Stimulated activated CD8-positive, alpha-beta memory T cell treated with anti-CD3 and anti-CD28 coated beads, Interleukin-15, amount 100 ng/mL, for 24 hours (primary cell): ENCODE measurements at places on chromosomes 2 and 18.

- no peak for DNase-seq
These were observed 136.0 kb downstream of the CTIF start for GRCh38 chr18:48674758-48675351.

GRCh38 chr2:149606251-149606811, 18.8 kb upstream of the MMADHC start:
- DNase-seq = no peak

DNA sequence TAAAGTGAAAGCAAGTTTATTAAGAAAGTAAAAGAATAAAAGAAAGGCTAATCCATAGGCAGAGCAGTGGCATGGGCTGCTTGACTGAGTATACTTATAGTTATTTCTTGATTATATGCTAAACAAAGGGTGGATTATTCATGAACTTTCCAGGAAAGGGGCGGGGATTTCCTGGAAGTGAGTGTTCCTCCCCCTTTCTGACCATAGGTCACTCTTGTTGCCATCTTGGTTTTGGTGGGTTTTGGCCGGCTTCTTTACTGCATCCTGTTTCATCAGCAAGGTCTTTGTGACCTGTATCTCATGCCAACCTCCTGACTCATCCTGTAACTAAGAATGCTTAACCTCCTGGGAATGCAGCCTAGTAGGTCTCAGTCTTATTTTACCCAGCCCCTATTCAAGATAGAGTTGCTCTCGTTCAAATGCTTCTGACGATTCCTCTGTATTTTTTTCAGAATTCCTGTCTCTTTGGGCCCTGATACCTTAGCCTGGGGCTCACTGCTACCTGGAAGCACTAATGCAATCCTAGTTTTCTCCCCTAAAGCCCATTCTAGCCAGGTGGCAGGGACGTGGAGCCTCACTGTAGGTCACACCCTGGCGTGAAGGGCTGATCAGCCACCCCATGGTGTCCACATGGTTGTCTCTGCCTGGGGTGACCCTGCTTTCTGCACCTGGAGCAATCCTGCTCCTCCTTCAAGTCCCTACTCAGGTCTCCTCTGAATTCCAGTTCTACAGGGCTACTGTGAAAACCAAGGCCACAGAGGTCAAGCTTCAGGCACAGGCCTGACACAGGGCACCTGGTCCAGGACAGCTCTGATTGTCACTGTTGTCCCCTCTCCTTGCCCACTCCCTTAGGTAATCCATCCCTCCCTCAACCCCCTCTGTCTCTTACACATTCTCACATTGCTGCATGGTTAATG, 6.0 kb upstream of the SLC35F6 start:
- DNase-seq = no peak

GRCh38 chr2:42053791-42054701, 6.2 kb downstream of the PKDCC start:
- DNase-seq = no peak

GRCh38 chr2:61471905-61472805, 1.3 kb upstream of the USP34 start:
- DNase-seq = no peak

- DNase-seq = no peak
These were observed 77.8 kb downstream of the PDCL3 start for GRCh38 chr2:100640431-100641124.

DNA sequence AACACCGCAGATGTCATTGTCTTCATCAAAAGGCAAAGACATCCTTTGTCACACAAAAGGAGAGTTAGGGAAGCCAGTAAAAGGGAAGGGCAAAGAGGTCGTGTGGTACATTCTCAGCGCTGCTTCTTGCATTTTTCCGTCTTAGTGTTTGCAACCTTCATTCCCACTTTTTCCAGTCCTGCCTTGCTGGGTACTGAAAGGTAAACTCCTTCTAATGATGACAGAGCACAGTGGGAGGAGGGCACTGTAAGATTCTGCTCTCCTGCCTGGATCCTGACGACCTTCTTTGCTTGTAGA, 424.3 kb upstream of the MEX3C start:
- DNase-seq = no peak

DNA sequence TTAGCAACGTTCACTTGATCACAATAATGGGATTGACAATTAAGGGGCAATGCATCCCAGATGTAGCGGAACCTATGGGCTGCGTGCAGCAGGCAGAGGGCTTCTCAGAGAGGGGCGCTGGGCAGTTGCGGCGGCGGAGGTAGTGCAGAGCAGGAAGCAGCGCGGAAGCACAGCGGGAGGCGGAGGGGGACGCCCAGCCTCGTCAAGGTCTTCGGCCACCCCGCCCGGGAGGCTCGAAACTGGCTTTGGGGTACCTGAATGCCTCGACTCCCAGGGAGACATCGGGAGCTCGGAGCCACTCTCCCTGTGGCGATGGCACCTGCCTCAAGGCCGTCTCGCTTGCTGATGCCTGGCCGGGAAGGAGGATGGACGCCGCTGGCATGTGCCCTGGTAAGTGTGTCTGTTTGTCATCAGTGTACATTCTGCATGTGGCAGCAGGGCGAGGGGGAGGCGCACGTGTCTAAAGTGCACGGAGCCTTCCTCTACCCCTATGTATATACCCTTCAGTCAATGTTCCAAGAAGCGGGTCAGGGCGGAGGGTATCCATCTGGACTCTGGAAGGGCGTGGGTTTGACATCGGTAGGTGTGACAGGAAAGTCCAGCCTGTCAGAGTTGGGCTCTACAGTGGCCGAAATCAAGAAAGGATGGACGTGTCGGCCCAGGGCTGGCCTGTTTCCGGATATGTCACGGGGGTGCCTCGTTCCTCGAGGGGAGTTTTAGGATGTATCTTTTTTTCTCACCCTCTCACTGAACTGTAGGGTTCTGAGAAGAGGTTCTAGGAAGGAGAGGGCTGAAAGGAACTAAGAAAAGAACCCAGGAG, 7.5 kb upstream of the SP9 start:
- DNase-seq = no peak

DNA sequence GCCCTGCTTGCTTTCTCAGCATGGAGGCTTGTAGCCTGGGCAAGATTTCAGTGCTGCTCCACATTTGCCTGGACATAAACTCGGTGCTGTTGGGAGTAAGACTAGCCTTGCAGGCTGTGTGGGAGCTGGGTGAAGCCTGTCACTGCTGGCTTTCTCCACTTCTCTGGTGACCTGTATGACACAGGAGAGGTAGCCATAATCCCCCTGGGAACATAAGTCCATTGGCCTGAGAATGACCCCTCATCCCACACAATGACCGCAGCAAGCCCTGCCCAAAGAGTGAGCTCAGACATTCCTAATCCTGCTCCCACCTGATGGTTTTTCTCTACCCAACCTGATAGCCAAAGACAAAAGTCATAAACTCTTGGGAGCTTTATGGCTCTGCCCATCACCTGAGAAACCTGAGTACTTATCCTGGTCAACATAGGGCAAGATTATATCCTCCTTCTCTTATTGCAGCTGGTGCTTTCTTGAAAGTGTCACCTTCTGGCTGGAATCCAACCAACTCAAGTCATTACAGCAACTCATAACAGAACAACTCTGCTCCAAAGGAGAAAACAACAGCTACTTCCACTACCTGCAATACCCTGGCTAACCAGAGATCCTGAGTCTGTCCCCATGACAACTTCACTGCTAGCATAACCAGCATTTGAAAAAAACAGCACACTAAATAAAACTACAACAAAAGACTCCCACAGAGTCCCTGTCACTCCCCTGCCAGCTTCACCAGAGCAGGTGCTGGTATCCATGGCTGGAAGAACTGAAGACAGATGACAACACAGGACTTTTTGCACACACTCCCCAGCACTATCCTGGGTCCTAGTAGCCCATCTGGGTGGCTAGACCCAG, 834.4 kb upstream of the DDX18 start:
- no peak for DNase-seq

- no peak for DNase-seq
These were observed 114.5 kb downstream of the KLHL29 start for GRCh38 chr2:23499439-23499838.

DNA sequence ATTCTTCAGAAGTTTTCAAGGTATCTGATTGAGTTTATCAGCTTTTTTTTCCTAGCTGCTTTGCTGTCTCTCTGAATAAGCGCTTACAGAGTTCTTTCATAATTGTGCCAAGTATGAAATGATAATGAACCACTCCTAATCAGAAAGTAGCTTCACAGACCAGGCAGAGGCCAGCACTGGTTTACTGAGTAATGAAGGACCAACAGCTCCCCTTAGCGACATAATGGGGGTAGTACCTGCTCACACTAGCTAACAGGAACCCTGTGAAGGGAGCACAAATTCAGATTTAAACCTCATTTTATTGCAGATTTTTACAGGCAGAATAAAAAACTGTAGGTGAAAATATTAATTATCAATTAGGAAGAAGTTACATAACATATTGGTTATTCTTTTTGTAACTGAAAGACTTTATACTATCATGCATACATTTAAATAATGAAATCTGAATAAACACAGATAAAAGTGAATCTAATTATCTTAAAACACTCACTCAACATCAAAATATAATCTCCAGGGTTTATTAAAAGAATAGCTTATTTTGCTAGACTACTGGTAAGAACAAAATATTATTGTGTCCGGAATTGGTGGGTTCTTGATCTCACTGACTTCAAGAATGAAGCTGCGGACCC, 53.7 kb upstream of the LRRC30 start:
- DNase-seq = no peak

- DNase-seq = no peak
These were observed 43.9 kb downstream of the ACSL3 start for GRCh38 chr2:222904557-222905258.

DNA sequence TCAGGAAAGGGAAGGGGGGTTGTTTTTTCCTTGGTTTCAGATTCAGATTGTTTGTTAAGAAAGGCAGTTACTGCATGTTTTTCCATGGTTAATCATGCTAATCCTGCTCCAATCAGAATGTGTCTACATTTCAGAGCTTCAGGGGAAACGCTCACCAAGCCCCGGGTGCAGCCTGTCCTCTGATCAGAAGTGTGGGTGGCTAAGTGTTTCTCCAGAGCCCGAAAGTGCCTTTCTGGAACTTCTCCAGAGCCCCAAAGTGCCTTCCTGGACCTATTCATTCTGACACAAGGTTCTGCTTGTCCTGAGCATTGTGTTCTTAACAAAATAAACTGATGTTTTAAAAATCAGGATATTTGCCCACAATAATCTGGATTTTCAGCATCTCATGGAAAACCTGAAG, 359.0 kb upstream of the ZNF521 start:
- no peak for DNase-seq
